ENCODE measurements at places on chromosomes 4 and X.

- no peak for DNase-seq
Measured at GRCh38 chr4:146059865-146060264, 115.7 kb upstream of the LSM6 start.

- DNase-seq = peak; percentile 54
Measured at GRCh38 chrX:102599951-102600579, 750 bp downstream of the ARMCX5 start.

DNA sequence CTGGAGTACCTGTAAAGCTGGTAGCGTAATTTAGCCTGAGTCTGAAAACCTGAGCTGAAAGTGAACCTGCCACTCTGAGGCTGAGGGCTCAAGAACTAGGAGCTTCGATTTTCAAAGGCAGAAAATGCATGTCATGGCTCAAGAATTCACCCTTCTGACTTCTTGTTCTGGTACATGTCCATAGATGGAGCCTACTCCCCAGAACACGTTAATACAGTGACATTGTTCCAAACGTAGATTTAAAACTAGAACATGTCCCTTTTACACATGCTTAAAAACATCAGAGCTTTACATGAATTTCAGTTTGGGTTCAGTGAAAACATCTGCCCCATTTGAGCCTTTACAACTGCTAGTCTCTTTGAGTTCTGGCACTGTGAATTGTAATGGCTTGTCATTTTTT, 115.5 kb upstream of the WDR1 start:
- no peak for DNase-seq

DNA sequence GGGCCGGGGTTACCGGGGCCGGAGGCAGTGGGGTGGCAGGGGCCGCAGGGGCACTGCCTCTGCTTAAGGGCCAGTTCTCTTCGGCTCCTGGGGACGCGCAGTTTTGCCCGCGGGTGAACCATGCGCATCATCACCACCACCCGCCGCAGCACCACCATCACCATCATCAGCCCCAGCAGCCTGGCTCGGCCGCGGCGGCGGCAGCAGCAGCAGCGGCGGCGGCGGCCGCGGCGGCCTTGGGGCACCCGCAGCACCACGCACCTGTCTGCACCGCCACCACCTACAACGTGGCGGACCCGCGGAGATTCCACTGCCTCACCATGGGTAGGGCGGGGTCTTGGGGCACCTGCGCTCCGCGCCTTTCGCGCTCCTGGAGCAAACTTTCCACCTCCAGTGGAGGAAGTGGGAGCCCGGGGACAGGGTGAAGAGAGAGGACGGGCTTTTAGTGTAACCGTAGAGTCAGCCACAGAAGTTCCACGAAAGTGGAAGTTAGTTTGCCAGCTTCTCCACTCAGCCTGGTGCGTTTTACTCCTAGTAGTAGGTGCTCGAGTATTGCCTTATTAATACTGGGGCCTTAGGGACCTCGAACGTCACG, 729 bp downstream of the GSX2 start:
- DNase-seq = no peak

GRCh38 chrX:132059973-132060540, 37.0 kb downstream of the STK26 start:
- no peak for DNase-seq

- no peak for DNase-seq
Measured at GRCh38 chr4:154559141-154559493, 3.7 kb upstream of the FGB start.

DNA sequence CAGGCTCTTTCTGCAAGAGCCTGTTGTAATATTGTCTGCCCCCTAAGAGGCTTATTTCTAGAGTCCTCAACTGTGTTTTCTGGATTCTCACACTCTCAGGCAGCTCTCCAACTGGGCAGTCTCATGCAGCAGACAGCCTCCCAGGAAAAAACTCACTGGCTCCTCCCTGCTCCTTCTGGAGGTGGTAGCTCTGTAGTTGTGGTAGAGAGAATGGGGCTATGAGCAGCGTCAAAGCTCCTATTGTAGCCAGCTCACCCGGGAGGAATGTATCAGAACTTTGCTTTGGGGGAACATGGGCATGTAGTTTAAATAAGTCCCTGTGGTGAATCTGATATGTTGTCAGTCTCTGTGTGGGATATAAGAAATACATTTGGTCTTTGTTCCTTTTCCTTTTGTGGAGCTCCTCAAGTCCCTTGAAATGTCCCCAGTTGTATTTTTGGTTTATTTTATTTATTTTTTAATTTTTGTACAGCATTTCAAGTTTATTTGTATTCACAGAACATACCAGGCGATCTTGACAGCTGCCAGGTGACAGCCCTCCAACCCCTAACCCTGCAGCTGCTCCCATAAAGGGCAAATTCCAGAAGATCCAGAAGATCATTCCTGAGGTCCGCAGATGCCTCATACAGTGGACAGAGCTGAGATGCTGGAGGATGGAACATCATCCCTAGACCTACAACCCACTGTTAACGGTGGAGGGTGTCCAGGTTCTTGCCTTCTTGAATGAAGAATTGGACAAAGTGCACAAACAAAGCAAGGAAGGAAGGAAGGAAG, 45.7 kb downstream of the TRIM61 start:
- DNase-seq = no peak

GRCh38 chr4:48015216-48015615, 1.3 kb downstream of the CNGA1 start:
- DNase-seq = no peak

- no peak for DNase-seq
Measured at GRCh38 chr4:1205586-1206298, 33.4 kb upstream of the SPON2 start.

DNA sequence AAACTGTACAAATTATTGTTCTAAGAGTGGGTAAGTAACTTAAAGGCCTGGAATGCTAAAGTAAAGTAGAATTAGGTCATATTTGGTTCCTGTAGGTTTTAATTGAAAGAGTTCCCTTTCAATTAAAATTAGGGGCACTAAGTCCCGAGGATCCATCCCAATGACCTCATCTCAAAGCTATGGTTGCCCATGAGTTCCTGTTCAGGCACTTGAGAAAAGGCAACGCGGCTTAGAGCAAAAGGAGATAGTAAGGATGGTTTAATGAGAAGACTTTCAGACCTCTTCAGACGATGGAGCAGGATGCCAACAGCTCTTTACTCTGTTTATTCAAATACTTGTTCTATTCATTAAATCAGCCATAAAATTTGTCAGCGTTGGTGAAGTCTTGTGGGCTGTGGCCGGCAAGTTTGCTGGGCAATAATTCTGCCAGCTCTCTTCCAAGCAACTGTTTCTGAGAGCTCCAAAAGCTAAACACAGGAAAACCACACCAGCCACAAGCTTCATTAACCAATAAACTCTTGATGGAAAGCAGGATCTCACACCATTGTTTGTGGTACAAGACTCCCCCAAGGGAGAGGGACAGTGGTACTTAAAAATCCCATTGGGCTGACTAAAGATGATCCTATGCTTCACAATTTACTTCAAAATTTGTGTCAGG, 167.4 kb downstream of the COL4A6 start:
- peak; percentile 21 for DNase-seq

DNA sequence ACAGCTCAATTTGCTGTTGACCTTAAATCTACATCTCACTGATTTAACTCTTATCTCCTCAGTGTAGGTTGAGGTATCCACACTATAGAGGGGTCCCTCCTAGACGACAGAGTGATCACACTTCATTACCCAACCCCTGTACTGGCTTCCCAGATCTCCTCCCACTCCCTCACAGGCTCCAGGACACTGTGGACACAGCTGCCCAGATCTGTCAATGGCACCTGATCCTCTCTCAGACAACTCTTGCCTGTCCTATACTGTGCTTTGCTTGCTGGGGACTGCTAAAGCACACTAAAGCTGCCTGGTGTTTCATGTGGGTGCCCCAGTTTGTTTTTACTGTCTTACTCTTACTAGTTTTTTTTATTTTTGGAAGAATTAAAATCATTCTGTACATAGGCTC, 27.9 kb downstream of the RAB40AL start:
- DNase-seq = no peak

DNA sequence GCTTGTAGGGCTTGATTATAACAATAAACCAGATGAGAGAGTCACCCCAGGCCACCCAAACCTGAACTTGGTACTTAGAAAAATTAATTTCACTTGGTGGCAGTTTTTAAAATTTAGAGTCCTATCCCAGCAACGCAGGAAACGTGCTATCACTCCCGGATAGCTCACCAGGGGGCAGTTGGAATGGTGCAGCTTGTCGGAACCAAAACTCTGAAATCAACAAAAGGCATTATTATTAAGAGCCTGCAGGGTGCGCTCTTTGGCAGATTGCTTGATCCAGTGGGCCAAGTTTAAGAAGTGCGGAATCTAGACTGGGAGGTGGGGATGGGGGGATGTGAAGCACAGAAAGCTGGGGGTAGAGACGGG, 2.4 kb downstream of the FRAS1 start:
- DNase-seq = peak; percentile 76

DNA sequence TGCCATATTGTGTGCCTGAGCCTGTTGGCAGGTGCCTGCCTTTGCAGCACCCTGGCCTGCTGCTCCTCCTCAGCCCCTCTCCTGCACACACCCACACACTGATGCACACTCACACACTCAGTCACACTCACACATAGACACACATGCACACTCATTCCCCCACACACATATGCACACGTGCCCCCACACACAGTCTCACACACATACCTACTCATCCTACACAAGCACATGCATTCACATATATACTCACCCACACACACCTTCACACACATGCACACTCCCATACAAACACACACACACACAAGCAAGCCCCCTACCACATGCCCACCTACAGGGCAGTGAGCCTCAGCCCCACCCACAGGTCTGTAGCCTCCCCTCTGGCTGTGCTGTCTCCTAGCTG, 245.0 kb downstream of the EVC2 start:
- DNase-seq = no peak

- DNase-seq = no peak
Measured at GRCh38 chrX:18810416-18810815, 103.0 kb downstream of the PPEF1 start.

- DNase-seq = no peak
Measured at GRCh38 chrX:151563449-151563848, at the start of gene PASD1. Gene PASD1, plus strand, starts transcription at chrX:151563675. Its CDS starts 37,879 bp downstream, at chrX:151601554.

- peak; percentile 54 for DNase-seq
Measured at GRCh38 chr4:22969287-22969896, 276.7 kb downstream of the GBA3 start.

GRCh38 chr4:121989715-121990114, 37.9 kb upstream of the TRPC3 start:
- peak; percentile 62 for DNase-seq

GRCh38 chrX:102672856-102673255, 21.6 kb downstream of the GPRASP1 start:
- DNase-seq = peak; percentile 82

DNA sequence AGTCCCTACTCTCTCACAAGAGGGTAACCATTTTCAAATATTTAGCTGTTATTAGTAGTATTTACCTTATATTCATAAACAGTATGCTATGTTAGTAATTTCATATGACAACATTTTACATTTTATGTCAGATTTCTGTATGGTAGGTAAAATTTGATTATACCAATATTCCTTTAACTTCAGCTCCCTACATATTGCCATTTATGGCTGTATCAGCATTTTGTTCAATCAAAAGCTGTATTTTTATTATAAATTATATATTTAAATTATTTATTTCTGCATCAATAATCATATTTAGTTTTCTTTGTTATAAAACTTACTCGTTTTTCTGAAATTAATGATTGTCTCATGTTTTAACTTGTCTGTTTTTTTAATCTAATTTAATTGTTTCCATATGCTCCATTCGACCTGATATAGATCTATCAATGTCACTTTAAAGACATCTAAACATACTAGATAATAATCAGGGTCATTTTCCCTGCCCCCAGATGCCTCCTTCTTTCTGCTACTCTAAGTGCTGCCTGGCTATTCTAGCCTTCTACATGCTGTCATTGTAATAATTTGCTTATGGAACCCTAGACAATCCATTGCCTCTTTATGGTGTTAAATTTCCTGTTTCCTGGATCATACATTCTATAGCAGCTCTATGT, 1976.7 kb upstream of the ADGRL3 start:
- DNase-seq = no peak

- no peak for DNase-seq
Measured at GRCh38 chr4:140092094-140092851, 61.7 kb downstream of the MAML3 start.

DNA sequence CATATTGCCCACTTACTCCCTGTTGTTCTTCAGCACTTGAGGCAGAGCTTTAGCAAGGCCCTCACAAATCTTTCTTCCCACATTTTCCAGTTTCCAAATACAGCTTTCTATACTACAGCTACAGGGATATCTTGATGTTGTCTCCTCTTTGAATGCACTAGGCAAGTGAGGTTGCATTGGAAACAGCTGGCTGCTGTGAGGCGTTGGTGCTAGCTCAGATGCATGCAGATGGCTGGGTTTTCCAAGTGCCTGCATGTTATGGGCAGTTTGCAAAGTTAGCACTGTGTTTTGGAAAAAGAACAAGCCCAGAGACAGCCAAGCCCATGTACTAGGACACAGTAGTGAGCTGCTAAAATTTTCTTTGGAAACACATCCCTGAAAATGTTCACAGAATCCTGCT, 315.1 kb upstream of the RASGEF1B start:
- no peak for DNase-seq

DNA sequence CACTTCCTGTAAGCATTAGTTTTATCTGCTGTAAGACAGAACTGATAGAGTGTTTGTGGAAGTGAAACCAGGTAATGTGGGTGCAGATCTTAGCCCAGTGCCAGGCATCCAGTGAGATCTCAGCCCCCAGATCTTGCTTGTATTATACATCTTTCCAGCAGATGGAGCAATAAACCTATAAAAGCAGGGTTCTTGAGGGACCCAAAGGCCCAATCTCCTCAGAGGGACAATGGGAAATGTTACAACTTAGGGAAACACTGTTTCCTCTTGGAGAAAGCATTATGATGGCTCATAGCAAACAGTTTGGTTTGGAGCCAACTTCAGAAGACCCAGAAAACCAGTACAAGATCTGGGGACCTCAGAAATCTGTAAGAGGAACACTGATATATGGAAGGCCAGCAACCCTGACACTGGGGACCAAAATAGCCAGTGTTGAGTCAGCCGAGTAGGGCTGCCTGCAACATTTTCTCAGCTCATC, 206.3 kb downstream of the SLC7A11 start:
- DNase-seq = peak; percentile 88

GRCh38 chr4:54838301-54838700, 180.5 kb downstream of the KIT start:
- DNase-seq = no peak

DNA sequence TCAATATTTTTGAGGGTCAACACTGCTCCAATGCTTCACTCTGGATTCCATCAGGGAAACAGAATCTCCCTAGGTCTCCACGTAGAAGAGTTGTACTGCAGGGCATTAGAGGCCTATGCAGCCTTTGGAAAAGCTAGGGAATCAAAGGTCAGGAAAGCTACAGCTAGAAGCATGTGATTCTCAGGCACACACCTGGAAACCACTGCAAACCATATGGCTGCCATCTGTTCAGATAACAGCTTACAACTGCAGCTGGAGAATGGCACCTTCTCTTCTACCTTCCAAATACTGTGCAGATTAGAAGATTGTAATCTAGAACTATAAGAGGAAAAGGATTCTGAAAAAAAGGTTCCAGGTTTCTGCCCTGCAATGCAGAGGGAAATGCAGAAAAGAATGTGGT, 60.6 kb downstream of the BTC start:
- DNase-seq = no peak

Measured in fibroblast of the aortic adventitia (primary cell).